ENCODE measurements at places on chromosomes 11 and 22.
A peak's percentile ranks its signal among the peaks of the same experiment; 100 is the strongest.

- no peak for DNase-seq
These were observed 69.2 kb upstream of the LMO1 start for GRCh38 chr11:8332891-8333290.

GRCh38 chr11:108586600-108586999 is 7.0 kb downstream of the EXPH5 start:
- no peak for DNase-seq

GRCh38 chr11:64843686-64844329 is 645 bp downstream of the CDC42BPG start:
- no peak for DNase-seq

DNA sequence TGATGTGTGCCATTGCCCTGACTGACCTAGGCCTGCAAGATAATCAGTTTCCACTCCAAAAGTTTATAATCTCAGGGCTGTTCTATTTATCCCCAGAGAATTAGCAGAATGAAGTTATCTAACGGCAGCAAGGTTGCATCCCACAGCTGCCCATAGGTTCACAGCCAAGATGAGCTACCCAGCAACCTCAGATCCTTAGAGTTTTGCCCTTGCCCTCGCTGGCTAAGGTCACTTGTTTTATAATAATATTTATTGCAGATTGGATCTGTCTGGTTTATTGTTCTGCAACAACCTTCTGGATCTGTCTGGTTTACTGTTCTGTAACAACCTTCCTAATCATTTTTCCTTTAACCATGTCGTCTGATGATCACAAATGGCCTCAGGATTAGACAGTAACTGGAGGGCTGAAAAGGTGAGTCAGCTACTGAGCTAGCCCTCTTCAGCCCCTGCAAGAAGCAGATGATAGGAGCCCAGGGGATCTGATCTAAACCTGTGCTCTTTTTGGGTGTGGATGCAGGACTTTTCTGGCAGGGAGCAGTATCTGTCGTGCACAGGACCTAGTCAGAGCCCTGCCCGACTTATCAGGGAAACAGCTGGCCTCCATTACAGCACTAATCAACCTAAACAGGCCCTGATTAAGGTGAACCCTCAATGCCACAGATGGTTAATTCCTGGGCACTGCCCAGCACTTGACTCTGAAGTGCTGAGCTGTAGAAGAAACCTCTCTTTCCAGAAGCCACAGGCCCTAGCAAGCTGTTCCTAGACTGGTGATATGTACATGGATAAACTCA is 642.9 kb upstream of the KIRREL3 start:
- DNase-seq = no peak

GRCh38 chr11:2719831-2720590 is 20.2 kb upstream of the KCNQ1OT1 start:
- no peak for DNase-seq

- peak; percentile 48 for DNase-seq
These were observed 710 bp downstream of the MTCH2 start for GRCh38 chr11:47641600-47642098.

DNA sequence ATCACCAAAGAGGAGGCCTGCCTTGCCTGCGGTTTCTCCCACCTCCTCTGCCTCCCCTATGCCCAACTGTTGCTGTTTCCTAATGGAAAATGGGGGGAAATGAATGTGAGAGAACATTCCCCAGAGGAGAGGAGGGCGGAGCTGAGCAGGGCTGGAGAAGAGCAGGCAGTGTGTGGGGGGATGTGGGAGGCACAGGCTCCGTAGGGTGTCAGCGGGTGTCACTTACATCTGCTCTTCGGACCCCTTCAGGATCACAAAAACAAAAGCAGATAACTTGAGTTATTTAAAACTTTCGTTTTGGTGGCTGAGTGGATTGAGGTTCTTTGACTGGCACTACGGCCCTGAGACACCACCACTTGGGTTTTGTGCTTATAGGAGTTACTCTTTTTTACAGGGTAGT is 93.8 kb downstream of the CEP164 start:
- no peak for DNase-seq

- DNase-seq = peak; percentile 77
These were observed 54.1 kb downstream of the WNT11 start for GRCh38 chr11:76152086-76152681.

GRCh38 chr11:34632105-34632791 is 11.4 kb downstream of the EHF start:
- peak; percentile 73 for DNase-seq

DNA sequence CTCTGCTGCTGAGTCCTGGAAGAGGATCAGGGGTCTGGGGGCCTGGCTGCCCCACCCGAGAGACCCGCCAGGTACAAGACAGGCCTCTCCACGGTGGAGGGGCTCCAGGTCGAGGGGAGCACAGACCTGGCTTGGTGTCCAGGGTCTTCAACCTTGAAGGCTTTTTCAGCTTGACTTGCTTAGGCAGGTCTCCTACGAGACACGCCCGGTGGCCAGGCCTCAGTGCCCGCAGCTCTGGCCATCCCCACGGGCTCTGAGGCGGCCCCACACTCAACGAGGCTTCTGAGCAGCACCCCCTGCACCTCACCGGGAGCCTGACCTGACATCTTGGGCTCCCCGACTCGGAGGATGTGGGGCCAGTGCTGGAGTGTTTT is 6.6 kb upstream of the PLXNB2 start:
- no peak for DNase-seq

DNA sequence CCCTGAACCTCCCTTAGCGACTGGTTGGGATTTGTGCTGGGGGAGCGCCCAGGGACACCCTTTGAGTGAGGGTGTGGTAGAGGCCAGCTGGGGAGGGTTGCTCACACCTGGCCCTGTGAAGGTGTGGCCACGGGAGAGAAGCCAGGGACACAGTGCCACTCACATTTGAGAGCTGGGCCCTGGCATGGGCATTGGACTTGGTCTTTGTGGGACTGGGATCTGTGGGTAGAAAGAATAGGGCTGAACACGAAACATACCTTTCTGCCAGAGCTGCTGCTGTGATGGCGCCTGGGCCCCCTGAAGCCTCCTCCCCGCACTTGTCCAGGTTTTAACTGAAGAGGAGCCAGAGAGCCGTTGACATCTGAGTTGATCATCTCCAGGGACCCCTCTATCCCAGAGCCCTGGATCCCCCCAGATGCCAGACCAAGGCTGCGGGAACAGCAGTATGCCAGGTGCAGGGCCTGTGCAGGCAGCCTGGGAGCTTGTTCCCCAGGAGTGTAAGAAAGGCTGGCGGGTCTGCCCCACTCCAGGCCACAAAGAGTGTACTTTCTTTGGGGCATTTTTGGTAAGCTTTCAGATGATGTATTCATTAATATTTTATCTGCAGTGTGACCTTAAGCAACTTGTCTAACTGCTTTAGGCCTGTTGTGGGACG is 284.1 kb downstream of the TBC1D22A start:
- no peak for DNase-seq

DNA sequence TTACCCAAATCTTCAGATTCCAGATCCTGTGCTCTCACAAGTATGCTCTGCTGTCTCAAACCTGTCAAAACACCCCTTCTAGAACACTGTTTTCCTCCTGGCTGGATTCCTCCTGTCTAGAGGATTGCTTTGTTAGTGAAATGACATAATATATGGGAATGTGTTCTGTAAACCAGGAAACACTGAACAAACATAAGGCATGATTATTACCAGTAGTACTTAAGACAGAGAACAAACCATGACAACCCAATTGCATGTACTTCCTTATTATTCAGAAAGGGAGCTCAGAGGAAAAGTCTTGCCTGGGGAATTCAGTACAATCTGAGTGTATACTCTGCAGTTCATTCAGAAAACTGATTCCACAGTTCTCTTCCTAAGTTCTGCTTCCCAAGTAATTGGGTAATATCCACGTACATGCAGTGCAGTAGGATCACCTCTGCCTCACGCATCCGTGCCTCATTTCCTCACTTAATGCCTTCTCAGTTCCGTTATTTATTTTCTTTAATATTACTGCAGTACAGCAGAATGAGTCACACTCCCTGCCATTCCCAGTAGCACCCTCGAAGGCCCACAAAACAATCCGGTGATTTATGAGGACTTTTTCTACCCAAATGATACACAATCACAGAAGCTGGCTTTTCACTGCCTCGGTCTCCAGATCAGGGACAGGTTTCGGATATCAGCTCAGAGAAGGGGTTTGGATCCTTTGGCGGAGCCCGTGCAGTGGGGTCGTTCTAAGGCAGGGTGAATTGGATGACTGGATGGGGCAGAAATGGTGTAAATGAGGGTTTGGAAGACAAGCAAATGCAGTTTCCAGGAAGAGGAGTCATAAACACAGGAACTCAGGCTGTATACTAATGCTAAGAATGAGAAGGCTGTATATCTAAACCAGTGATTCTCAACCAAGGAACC is 896.9 kb downstream of the KCNA4 start:
- DNase-seq = peak; percentile 17

DNA sequence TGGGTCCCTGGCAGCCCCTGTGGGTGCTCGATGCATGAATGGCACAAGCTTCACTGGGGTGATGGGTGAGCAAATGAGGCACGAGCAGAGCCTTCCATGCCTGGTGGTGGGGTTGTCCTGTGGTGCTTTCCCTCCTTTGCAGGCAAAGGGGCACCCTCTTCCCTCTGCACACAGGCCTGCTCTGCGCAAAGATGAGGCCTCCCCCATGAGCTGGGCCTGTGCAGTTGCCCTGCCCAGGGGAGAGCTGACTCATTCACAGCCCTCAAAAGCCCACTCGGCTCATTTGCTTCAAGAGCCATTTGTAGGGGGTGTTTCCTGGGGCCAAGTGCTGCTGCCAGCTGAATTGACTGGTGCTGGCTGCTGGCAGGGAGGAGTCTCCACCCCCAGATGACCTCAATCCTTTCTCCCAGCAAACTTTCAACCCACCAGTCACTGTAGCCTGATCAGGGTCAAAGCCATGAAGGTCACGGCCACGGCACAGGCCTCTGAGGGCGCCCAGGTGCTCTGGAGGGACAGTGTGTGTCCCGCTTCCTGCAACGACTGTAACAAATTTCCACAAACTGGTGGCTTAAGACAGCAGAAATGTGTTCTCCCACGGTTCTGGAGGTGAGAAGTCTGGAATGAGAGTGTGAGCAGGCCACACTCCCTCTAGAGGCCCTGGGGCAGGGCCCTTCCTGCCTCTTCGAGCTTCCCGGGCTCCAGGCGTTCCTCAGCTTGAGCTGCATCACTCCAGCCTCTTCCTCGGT is 48.8 kb upstream of the ANO1 start:
- DNase-seq = no peak

- no peak for DNase-seq
These were observed 13.4 kb downstream of the BRD1 start for GRCh38 chr22:49814164-49814686.

- DNase-seq = no peak
These were observed 8.9 kb downstream of the HPX start for GRCh38 chr11:6431861-6432260.

GRCh38 chr22:36257948-36258670 is 5.2 kb downstream of the APOL1 start:
- DNase-seq = no peak

- peak; percentile 37 for DNase-seq
These were observed 5.2 kb upstream of the MB start for GRCh38 chr22:35622191-35622913.

DNA sequence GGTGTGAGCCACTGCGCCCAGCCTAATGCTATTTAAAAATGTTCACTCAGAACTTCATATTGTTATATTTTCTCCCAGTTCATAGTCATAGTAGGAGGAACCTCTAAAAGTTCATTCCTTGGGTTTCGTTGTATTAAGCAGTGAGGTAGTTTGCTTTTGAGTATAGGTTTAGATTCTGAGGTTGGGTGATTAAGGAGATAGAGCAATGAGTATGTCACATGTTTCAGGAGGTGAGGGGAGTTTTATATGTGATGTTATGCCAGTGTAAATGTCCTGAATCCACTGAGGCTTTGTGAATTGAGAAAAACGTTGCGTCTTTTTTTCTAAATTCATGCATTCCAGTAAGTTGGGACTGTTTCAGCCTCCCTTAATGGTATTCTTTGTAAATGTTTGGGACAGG is 4.2 kb downstream of the UBE2L3 start:
- no peak for DNase-seq

Data from brain (organoid and tissue), 16 donors.